ENCODE measurements at places on chromosomes 7 and 10.

- DNase-seq = no peak
These were observed 98.1 kb downstream of the TCF7L2 start for GRCh38 chr10:113047963-113048781.

GRCh38 chr7:22318376-22318775 lies 38.6 kb downstream of the RAPGEF5 start:
- no peak for DNase-seq

DNA sequence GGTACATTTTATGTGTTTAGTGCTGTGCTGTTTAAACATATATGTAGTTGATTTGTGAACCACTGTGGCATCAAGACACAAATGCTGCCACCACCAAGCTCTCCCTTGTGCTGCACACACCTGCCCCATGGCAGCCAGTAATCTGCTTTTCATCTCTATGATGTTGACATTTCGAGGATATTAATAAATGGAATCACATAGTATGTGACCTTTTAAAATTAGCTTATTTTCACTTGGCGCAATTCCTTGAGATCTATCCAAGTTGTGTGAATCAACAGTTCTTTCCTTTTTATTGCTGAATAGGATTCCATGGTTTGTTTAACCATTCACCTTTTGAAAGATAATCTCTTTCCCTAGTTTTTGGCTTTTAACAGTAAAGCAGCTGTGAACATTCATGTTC lies 73.1 kb downstream of the BMPR1A start:
- DNase-seq = no peak

DNA sequence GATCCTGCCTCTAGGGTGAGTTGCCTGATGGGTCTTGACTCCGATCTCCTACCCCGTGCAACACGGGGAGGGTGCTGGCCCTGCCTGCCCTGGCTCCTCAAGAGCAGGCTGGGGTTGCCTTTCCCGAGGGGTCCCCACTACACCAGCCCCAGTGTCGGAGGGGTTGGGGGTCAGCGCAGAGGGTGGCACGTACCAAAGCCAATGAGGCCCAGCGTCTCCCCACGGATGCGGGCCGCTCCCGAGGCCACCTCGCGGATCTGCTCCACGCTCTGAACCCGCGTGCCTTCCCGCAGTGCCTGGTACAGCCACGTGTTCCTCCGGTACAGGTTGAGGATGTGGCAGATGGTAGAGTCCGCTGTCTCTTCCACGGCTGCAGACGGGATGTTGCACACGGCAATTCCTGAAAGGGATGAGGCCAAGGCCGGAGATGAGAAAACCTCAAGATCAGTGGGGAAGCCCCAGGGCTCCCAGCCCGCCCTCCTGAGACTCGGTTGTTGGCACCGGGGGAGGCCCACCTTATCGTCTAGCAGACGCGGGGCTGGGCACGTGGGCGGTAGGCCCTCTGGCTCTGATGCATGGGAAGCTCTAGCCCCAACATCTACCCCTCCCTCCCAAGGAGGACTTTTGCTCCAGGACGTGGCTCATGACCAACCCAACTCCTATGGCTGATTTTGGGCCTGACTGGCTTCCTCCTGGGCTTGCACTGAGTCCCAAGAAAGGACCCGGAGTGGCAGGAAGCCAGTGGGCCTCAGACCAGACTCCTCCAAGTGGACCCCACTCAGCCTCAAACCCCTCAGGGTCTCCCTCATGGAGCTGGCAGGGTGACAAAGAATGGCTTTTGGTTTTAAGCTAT lies 56.1 kb downstream of the ZRANB1 start:
- DNase-seq = no peak

DNA sequence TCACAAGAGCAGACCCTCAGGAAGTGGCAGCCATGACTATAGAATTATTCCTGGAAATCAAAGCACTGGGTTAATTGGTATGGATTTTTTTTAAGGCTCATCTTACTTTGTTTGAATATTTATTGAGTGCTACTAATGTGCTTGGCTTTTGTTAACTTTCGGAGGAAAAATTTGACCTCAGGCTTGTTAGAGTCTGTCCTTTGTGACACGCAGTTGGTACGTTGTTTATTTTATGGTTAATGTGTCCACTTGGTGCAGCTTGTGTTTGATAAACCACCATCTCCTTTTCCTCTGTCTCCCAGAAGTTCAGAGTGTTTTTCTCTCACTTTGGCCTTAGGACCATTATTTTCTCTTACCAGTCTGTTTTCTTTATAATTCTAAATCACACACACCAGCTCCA lies 268.6 kb downstream of the SDK1 start:
- no peak for DNase-seq

- no peak for DNase-seq
These were observed 22.7 kb downstream of the RBM28 start for GRCh38 chr7:128321044-128321422.

GRCh38 chr10:94439275-94439861 lies 37.0 kb downstream of the TBC1D12 start:
- no peak for DNase-seq

- DNase-seq = no peak
These were observed 174.8 kb upstream of the PRPS1L1 start for GRCh38 chr7:18202315-18203045.

DNA sequence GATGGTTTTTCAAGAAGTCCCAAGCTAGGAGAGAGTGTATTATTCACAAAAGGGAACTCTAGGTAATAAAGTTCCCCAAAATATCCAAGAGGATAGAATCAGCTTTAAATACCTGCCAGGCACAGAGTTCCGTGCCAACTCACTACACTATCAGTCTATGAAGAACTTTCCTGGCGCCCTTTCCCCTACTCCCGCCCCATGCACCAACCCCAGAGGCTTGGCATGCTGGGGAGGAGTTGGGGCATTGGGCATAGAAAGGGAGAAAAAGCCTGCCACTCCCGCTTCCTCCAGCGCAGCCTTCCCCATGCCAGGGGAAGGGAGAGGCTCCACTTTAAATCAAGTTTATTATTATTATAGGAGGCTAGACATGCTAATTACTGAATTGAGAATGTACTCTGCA lies 54.9 kb downstream of the ZNF800 start:
- no peak for DNase-seq

GRCh38 chr10:12757351-12757750 lies 244.2 kb downstream of the CCDC3 start:
- no peak for DNase-seq

- no peak for DNase-seq
These were observed 332.1 kb downstream of the PTPRN2 start for GRCh38 chr7:158255558-158255957.

DNA sequence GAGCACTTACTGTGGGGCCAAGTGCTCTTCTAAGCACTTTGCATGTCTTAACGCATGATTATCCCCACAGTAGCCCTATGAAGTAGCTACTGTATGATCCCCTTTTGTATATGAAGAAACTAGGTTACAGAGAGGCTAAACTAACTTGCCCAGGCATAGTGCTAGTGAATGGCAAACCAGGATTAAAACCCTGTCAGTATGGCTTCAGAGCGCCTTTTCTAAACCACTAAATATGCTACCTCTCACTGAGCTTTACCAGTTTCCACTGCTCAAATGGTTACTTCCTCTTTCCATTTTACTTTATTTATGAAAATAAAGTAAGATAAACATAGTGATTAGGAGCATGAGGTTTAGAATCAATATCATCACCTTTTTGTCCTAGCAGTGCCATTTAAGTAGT lies 73.6 kb downstream of the PODXL start:
- DNase-seq = no peak

- DNase-seq = no peak
These were observed 4.0 kb upstream of the RBM28 start for GRCh38 chr7:128347647-128348097.

DNA sequence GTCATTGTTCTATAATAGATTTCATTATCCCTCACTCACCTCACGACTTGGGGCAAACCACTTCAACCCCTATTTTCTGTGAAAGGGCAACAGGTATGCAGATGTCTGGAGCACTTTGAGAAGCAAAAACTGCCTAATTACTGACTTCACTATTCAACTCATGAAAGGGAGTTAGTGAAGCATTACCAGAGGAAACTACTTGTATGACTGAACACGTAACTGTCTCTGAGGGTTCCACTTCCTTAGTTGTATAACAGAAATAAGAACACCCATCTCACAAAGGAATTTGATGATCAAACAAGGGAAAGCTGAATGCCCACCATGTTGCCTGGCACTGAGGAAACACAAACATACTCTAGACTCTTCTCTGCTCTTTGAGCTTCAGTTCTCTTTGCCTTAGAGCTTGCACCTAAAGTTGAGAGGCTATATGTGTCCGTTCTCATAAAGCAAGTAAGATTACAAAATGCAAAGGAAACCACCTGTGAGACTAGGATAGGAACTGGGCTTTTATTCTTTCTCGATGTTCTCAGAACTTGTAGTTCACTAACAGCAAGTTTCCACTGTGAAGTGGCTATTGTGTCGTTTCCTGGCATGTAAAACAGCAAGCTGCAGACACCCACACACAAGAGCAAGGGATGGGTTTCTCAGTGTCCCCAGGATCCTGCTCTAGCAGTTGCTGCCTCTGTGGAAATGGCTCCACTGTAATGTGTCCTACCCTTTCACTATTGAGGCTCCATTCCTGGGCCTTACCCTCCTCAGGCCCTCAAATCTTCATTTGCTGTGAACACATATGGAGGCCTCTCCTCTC lies 2.6 kb downstream of the TMEM243 start:
- DNase-seq = peak; percentile 5

GRCh38 chr7:1847260-1848001 lies 177.4 kb downstream of the ELFN1 start:
- no peak for DNase-seq

GRCh38 chr10:5418584-5418983 lies 6.2 kb downstream of the NET1 start:
- DNase-seq = no peak

GRCh38 chr7:134514106-134514505 lies 13.3 kb upstream of the AKR1B10 start:
- no peak for DNase-seq

DNA sequence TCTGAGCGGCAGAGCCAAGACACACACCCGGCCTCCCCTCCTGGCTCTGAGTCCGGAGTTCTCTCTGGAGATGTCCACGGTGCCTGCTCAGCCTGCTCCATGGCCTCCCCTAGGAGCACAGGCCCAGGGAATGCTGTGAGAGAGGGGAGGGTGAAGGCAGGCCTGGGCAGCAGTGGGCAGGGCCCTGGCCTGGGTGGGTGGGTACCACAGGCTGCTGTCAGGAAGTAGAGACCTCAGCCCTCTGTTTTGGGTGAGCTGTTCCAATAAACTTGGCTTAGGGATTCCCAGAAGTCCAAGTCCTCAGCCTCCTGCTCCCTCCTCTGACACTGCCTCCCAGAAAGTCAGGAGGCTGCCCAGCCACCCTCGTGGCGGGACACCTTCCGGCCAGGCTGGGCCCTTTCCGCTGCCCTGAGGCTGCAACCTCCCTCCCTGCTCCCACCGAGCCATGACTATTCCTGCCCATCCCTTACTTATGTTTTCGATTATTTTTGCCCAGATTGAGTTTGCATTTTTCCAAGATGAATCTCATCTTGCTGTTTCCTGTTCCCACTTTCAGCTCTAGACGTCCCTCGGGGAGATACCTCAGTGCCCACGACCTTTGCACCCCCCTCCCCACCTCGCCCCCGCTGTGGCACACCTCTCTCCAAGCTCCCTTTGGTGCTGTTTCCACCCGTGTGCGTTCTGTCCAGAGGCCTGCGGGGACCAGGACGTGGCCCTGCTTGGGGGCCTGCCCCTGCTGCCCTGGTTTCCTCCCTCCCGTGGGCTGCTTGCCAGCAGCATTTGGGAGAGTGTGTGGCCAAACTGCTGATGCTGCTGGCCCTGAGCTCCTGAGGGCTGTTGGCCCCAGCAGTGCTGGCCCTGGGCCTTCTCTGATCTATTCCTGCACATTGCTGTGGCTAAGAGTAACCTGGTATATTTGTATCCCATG lies 5.8 kb upstream of the POLM start:
- no peak for DNase-seq

- no peak for DNase-seq
These were observed 758.3 kb upstream of the COBL start for GRCh38 chr7:52074912-52075311.

DNA sequence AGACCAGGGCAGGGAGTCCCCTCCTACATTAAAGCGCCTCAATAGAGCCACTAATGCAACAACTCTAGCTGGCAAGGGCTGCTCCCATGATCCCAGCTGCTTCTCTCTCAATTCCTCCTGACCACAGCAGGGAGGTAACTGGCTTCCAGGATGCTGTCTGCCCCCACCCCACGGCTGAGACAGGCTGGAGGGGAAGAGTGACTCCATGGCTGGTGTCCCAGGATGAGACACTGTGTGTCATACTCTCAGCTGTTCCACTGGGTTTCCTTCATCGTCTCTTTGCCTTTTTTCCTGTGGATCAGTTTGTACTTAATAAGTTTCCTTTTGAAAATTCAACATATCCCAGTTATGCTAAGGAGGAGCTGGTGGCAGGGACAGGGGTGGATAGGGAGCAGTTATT lies 27.7 kb upstream of the MYH16 start:
- DNase-seq = no peak

- no peak for DNase-seq
These were observed 32.3 kb upstream of the ARL4A start for GRCh38 chr7:12655161-12655560.

DNA sequence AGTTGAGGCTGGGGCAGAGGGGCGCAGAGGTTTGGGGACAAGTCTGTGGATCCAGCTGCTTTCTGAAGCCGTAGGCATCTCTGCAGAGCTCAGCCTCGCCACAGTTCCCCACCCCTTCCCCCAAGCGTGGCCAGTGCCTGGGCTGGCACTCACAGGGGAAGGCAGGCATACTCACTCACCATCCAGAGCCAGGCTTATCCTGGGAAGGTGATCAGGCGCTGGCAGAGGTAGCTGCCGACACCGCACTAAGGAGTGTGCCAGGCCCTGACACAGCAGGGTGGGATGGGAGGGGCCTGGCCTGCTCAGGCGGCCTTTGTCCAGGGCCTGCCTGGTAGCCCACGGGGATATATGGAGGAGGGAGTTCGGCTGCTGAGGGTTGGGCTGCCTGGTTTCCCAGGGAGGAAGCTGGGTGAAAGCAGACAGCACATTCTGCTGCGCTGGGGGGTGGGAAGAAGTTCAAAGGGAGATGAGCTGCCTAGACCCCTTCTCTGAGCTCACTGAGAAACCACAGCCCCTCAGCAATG lies 15.9 kb downstream of the VSIR start:
- DNase-seq = no peak

DNA sequence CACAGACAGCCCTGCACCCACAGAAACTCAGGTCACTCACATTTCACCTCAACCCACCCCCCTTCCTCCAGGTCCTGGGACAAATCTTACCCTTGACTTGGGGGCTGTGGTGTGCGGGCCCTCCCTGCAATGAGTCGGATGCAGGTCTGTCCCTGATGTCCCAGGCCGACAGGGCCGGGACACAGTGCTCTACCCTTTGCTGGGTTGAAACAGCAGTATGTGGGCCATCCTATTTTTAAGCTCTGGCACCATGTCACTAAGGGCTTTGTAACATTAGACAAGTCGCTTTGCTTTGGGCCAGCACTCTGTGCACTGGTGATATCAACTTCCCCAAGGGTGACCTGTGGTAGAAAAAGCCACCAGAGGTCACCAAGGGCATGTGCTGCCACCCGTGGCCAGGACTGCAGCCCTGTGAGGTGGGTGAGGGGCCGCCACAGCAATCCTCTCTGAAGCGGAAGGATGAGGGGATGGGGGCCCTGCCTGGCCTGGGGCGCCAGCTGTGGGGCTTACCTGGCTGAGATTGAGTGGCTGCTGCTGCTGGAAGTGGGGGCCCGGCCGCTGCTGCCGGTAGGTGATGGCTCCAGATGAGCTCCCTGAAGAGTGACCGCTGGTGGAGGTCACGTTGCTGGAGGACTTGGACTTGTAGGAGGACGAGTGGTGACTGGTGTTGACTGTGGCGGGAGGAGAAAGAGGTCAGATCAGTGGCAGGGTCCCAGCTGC lies 51.3 kb downstream of the CLEC2L start:
- DNase-seq = no peak
